ENCODE measurements at places on chromosomes 16 and 17.

- DNase-seq = no peak
Measured at GRCh38 chr17:63476854-63477479, at the start of gene ACE. Gene ACE, plus strand, starts transcription at chr17:63477061. Its CDS starts 34 bp downstream, at chr17:63477095.

DNA sequence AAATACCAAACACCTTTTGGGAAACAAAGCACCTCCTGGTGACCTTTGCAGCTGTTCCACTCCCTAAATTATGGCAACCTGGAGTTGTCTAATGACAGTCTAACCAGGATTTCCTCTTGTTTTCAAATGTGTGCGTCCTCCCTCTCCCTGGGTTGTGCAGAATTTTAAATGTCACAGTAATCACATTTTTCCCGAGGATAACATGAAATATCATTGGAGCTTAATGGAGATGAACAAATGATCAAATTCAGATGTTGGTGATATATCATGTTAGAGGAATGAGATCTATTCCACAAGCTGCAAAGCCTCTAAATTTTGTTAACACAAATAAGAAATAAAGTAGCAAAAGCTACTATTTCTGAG is 86.9 kb upstream of the HLF start:
- no peak for DNase-seq

DNA sequence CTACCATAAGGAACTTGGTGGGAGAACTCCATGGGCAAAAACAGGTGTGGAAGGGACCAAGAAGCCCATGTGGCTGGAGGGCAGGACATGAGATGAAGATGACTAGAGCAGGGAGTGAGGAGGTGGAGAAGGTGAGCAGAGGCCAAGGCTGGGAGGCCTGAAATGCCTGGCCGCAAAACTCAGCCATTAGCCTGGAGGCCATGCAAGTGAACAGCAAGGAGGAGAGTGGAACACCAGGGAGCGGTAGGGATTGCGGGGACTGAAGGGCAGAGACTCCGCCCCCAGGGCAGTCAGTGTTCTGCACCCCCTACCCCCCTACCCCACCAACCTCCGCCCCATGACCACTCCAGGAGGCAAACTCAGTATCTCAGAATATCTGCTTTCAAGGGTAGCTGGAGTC is 17.0 kb downstream of the BCL7C start:
- no peak for DNase-seq

GRCh38 chr17:6356562-6356961 is 78.4 kb downstream of the AIPL1 start:
- no peak for DNase-seq

DNA sequence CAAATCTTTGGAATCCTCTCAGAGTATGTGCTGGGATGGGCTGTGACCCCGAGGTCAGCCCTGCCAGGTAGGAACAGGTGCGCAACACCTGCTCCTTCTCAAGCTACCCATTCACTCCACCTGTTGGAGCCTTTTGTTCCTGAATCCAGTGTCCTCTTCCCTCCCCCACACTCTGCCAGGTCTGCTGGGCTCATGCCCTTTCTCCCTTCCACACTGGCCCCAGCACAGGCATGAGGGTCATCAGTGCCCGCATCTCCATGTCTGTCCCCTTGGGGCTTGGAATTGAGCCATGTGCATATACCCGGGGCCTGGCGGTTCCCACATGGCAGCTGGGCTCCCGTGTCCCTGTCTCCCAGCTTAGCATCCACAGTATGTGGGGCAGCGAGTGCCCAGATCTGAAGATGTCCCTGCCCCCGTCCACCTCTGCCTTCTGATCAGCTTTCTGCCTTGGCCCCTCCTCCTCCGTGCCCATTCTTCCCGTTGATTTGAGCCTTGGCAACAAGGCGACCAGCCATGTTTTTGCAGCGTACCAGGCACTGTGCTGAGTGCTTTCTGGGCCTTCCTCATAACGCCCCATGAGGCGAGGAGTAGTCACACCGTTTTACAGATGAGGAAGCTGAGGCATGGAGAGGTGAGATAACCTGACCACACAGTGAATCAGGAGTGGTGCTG is 102.2 kb downstream of the RAP1GAP2 start:
- no peak for DNase-seq

- DNase-seq = no peak
Measured at GRCh38 chr16:9014389-9014788, 50.7 kb upstream of the USP7 start.

DNA sequence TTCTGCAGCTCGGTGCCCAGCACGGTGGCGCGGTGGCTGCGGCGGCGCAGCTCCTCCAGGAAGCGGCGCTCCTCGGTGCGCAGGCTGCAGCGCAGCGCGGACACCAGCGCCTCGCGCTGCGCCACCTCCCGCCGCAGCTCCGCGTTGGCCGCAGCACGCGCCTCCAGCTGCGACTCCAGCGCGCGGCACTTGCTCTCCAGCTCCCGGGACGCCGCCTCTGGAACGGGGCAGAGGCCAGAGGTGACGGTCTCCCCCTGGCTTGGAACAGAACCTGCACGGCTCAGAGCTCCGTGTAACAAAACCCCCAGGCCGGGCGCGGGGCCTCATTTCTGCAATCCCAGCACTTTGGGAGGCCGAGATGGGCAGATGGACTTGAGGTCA is 13.2 kb upstream of the CLUH start:
- DNase-seq = no peak

DNA sequence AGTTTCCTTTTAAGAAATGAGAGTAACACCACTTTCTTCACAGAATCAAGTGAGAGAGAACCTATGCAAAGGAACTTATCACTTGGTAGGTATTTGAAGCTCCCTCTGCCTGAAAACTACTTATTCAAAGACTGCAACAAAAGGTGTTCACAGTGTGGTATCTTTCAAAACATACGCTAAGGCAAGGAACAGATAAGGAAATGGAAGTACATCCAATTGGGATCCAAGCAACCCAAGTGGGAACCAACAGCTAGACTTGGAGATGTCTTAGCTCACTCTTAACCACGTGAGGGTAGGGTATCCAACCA is 431 bp upstream of the PPM1E start:
- no peak for DNase-seq

GRCh38 chr17:19702217-19702641 is 14.2 kb downstream of the SLC47A2 start:
- DNase-seq = no peak

DNA sequence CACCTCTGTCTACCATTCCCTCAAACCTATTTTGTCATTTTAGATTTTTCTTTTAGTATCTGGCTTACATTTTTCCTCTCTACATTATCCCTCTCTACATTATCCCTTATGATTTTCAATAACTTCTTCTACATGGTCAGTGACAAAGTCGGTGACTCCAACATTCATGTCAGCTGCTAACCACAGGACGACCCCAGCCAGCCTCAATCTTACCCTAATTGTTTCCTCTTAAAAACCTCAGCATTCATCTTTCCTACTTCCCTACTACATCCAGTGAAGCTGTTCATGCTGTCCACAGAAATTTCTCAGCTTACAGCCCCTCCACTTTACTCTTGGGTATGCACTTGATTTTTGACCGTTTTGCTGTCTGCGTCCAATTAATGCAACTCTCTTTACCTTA is 8.3 kb downstream of the MYH10 start:
- no peak for DNase-seq

DNA sequence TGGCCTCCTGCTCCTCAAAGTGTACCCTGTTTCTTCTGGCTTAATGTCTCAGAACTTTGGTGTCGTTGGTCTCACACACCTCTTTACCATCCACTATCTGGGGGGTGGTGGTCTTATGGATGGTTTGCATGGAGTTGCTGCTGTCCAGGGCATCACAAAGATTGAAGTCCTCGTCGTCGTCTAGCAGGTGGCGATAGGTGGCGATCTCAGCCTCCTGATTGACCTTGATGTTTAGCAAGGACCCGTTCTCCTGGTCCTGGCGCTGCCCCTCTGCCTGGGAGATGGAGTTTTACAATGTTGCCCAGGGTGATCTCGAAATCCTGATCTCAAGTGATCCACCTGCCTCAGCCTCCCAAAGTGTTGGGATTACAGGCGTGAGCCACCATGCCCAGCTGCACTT is 31.1 kb upstream of the HELZ start:
- DNase-seq = no peak

DNA sequence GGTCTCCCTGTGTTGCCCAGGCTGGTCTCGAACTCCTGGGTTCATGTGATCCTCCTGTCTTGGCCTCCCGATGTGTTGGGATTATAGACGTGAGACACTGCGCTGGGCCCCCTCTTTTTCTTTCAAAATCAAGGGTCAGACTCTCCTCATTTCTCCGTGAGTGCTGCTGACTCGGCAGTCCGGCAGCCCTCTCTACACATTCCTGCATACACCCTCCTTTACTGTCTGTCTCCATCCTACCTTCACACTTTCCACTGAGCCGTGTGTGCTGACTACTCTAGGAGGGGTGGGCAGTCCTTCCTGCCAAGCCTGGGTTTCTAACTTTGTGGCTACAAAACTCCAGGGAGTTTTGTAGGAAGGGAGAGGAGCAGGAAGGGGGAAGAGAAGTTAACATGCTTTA is 195.2 kb downstream of the PARN start:
- DNase-seq = no peak

GRCh38 chr17:10251212-10251948 is 53.0 kb upstream of the GAS7 start:
- no peak for DNase-seq

DNA sequence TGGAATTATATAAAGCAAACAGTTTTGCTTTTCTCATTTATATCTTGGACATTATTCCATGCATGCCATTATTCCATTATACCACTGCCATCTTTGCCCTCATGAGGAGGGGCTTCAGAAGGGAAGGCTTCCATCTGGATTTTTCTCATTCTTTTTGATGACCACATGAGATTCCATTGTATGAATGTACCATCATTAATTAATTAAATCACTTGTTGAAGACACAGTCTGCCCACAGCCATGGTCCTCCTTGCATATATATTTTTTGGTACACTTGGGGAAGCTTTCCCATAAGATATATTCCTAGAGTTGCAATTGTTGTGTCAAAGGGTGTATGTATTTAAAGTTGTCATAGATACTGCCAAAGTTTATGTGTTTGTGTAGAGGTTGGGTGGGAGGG is 7.1 kb downstream of the ARL4D start:
- no peak for DNase-seq

DNA sequence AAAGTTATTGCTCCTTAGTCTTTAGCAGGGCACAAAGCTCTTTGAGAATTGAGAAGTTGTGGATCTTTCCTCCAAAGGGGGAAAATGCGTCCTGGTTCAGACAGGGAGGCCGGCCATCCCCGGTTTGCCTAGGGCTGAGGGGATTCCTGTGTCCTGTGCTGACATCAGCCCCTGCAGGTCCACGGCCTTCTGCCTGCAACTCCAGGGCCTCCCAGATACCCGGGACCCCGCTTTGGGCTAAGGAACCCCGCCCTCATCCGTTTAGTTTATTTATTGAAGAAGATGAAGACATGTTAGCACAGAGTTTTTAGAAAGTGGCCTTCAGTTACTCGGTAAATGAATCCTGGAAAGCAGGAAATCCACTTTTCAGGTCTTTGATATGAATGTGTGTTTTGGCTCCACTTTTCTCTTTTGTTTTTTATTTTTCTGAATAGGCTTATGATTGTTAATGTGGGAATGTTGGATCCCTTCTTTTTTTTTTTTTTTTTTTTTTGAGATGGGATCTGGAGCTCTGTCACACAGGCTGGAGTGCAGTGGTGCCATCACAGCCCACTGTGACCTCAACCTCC is 65.6 kb downstream of the CRISPLD2 start:
- DNase-seq = no peak

- DNase-seq = no peak
Measured at GRCh38 chr17:18043491-18043890, 4.3 kb downstream of the GID4 start.

GRCh38 chr16:86850670-86851069 is 272.3 kb downstream of the FOXL1 start:
- no peak for DNase-seq

GRCh38 chr17:4635823-4636375 is 5.6 kb downstream of the ALOX15 start:
- no peak for DNase-seq

DNA sequence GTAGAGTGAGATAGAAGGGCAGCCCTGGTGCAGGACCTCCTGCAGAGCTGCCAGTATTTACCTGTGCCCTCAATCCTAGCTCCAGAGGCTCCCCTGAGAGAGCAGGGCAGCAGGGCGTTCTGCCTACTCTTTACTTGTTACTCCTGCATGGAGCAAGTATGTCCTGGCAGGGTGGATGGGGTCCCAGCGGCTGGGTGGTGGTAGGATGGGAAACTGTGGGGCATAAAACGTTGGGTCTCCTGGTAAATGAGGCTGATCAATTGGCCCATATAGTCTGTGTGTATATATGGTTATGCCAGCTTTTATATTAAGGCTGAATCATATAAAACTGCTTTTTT is 192.0 kb downstream of the NTN1 start:
- no peak for DNase-seq

DNA sequence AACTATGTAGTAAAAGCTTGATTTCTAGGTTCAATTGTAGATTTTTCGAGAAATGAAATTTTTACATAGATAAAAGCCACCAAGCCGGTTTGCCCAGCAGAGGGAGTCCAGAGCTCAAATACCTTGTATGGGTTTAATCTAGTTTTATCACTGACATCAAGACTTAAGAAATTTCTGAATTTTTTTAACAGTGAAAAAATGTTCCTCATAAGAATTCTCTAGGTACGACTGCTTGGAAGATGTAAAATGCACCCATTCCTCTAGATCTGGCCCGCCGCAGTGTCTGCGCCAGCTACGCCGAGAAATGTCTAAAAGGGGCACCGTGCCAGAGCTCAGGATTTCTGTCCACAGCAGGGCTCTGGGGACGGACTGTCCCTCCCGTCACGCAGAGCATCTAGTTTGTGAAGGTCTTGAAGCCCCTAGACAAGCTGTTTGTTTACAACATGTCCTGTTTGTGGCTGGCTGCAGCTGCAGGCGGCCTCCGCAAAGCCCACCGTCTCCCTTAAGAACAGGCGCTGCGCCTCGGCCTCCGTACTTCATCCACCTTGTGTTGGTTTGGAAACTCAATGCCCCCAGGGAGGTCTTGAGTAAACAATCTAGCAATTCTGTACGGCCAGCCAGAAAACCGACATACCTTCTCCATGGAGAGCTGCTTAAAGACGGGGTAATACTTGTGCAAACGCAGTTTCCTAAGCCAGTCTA is 24.8 kb downstream of the MAP1LC3B start:
- DNase-seq = no peak

DNA sequence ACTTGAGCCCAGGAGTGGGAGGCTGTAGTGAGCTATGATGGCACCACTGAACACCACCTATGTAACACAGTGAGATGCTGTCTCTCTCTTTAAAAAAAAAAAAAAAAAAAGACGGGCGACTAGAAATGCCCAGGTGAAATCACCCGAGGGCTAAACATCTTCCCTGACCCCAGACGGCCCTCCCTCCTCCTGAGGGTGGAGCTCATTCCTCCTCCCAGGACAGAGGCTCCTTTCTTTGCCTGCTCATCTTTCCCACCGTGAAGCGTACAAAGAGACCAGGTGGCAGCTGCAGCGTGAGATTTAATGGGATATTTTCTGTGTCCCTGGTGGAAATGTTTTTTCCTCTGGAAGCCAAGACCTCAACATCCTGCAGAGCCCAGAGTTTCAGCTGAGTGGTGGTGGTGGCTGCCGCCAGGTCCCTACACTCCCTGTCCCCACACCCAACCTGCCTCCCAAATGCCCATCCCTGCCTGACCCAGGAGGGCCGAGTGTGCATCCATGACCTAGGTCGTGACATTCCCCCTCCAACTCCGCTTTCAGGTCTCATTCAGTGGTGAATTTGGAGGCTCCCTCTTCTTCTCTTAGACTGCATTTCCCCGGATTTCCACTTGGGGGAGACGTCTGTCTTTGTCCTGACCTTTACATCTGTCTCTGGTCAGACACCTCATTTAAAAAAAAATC is 14.4 kb upstream of the GPRC5B start:
- no peak for DNase-seq

Data from stimulated activated CD8-positive, alpha-beta memory T cell treated with anti-CD3 and anti-CD28 coated beads, Interleukin-15, amount 100 ng/mL, for 24 hours (primary cell).